ENCODE measurements at places on chromosomes 1 and 21. TPM values are rescaled to one million over a fixed set of nuclear protein-coding genes. Genes with fewer than 3 reads are reported as not detected.

GRCh38 chr21:34514576-34515115 lies 2.6 kb upstream of the KCNE1 start:
- DNase-seq = no peak

GRCh38 chr1:5751163-5751540 lies 241.1 kb downstream of the NPHP4 start:
- no peak for DNase-seq

- DNase-seq = no peak
These were observed 202.1 kb downstream of the KAZN start for GRCh38 chr1:14800500-14801076.

DNA sequence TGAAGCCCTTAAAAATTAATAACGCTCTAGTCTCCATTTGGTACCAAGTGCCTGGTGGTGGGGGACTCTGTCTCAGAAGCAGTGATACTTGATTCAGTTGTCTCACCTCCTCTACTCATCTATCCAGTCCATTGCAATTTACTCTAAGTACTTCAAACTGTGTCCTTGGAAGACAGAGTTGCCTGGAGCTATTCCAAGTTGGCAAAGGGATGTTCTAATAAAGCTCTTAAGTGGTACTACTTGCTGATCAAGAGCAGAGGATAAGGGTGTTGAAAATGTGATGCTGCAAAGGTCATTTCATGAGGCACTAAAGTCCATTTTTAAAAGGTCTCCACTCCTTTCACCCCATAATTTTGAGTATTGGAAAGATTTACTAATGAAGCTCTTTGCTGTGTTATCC lies 142.2 kb downstream of the NFIA start:
- DNase-seq = no peak

DNA sequence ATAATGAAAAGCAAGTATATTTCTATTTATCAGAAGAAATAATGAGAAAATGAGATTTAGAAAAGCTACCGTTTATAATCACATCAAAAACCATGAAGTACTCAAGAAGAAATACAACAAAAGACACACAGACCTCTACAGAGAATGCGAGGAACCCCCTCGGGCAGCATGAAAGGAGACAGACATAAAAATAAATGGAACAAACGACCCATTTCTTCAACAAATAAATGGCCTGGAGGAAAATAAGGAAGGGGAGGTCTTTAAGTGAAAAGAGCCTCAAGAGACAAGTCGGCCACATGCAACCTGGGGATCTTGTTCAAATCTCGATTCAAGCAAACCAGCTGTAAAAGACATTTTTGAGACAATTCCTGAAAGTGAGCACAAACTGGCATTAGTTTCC lies 6.0 kb downstream of the CFAP74 start:
- DNase-seq = no peak

WDR4 gene
- 10.0 TPM for polyA plus RNA-seq

FAM3B gene
- 26.3 TPM for polyA plus RNA-seq

AMY2A gene
- polyA plus RNA-seq = 0.29 TPM

All from right renal cortex interstitium (tissue), 3 donors.